Renal cortex interstitium (tissue), 15 donors: ENCODE measurements at places on chromosomes 5 and 9.

GRCh38 chr9:130837643-130838042 lies 2.6 kb downstream of the ABL1 start:
- DNase-seq: no peak

DNA sequence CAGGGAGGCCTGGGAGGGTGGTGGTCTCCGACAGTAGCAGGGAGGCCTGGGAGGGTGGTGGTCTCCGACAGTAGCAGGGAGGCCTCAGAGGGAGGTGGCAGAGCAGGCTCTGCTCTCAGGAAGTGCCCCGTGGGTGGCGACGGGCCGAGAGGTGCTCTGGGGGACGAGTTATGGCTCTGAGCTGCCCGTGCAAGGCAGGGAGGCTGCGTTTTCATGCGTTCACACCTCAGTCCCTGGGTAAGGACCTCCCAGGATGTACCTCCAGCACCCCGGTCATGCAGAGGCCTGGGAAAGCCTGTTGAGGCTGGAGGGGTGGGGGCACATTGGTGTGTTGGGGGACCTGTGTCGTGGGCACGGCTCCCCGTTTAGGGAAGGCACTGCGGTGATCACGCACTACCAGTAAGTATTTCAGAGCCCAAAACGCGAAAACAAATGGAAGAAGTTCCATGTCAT lies 37.4 kb upstream of the CLPTM1L start:
- DNase-seq: no peak

GRCh38 chr5:19554524-19554923 lies 433.5 kb downstream of the CDH18 start:
- DNase-seq: no peak

GRCh38 chr9:76697081-76697480 lies 67.2 kb upstream of the PCA3 start:
- DNase-seq: no peak

GRCh38 chr5:156913355-156913718 lies 49.7 kb downstream of the TIMD4 start:
- no peak for DNase-seq

DNA sequence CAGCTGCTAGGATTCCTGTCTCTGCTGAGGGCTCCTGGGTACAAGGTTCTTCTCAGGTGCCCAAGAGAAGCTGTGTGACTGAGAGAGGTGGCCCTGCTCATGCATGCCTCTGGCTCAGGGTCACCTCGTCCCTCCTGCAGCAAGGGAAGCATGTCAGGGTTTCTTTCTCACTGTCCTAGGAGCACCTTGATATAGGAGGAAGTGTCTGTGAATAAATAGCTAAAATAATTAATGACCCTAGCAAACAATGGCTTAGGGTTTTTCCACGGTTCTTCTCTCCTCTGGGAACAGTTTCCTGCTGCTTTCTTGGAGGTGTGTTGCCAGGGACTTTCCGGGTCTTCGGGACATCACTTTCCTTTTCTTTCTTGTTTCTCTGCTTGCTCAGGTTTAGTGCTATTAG lies 87.2 kb downstream of the ARHGAP26 start:
- DNase-seq: no peak

DNA sequence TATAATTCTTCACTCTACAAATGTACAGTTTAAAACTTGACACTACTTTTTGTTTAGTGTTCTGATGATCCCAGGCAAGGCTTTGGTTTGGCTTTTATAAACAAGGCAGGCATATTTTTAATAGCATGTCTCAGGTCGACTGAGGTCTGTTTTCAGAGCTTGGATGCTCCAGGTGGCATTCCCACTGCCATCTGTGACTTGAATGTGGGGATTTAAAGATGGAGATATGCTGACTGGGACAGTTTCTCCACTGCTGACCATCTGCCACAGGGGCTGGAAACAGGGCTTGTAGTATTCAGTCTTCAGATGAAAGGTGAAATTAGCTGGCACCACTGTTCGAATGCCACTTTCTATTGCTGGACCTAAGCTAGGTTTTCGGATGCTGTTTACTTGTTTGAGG lies 1266.2 kb upstream of the CDH18 start:
- DNase-seq: no peak

- DNase-seq: no peak
Measured at GRCh38 chr9:17528859-17529258, 50.0 kb upstream of the SH3GL2 start.

- DNase-seq: no peak
Measured at GRCh38 chr9:34459941-34460340, 1.3 kb downstream of the DNAI1 start.

- no peak for DNase-seq
Measured at GRCh38 chr5:115460472-115460871, 84.1 kb downstream of the FEM1C start.

DNA sequence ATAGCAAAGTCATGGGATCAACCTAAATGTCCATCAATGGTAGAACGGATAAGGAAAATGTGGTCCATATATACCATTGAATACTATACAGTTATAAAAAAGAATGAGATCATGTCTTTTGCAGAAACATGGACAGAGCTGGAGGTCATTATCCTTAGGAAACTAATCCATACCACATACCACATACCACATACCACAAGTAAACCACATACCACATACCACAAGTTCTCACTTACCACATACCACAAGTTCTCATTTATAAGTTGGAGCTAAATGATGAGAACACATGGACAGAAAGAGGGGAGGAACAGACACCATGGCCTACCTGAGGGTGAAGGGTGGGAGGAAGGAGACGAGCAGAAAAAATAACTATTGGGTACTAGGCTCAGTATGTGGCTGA lies 154.6 kb upstream of the GHR start:
- no peak for DNase-seq

- DNase-seq: no peak
Measured at GRCh38 chr5:143600396-143601075, 197.1 kb upstream of the NR3C1 start.

- DNase-seq: no peak
Measured at GRCh38 chr5:129001841-129002526, 36.7 kb downstream of the SLC27A6 start.

DNA sequence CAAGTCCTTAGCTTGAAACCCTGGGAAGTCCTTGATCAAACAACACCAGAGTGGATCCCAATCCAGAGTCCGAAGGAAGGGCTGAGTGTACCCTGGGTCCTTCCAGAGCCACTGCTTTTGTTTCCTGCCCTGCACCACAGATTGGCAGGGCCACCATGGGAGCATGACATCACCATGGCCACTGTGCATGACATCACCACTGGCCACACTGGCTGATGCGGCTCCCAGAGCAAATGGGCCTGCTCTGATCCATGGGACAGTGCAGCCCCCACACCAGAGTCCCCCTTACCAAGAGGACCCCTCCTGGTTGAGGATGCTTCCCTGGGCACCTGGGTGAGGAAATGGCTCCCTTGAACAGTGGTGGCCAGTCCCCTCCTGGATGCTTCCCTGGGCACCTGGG lies 9.9 kb downstream of the SLC6A3 start:
- no peak for DNase-seq

- no peak for DNase-seq
Measured at GRCh38 chr5:126376443-126376842, 46.8 kb upstream of the GRAMD2B start.

DNA sequence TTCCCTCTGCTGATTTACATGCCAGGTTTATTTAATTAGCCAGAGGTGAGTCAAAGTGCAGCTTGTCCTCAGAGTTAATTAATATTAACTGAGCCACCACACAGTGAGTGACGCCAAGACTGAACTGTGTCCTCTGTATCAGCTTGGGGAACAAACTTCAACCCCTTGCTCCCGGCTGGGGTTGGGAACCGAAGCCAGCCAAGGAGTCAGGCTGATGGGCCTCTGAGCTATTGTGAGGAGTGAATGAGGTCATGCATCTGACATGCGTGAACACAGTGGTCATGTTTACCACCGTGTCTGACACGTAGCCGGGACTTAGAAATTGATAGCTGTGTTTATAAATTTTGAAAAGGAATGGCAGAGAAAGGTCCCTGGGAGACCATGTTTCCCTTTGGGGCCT lies 17.1 kb downstream of the IGIP start:
- DNase-seq: no peak

GRCh38 chr5:10667431-10668057 lies 93.5 kb downstream of the DAP start:
- DNase-seq: no peak

DNA sequence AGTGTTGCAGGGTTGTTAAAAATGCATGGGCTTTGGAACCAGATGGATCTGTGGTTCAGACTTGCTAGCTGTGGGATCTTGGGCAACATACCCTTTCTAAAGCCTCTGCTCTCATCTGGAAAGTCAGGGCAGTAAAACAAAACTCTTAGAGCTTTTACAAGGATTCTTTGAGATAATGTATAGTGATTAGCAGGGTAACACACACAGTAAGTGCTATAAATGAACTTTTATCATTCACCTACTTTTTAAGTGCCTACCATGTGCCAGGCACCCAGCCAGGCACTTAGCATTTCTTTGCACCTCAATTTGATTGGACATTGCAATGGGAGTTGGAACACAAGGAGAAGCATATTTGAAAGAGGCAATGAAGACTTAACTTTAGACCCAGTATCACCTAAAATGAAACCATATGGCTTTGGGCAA lies 208.6 kb upstream of the PAPPA start:
- DNase-seq: no peak

DNA sequence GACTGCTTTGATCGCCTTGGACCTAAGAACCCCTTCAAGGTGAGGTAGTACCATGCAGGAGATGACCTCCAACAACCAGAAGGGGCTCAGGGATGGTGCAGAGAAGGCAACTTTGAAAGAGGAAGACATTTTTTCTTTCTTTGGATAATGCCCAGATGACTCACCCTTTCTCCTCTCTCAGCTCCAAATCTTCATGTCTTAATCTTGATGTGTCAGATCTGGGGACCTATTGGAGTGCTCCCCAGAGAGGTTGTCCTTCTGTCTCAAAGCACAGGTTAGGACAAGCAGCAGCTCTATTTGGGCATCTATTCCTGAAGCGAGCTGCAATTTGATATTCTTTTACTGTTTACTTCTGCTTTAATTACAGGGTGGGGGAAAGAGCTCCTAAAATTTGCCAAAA lies 229.9 kb upstream of the MAP3K1 start:
- no peak for DNase-seq

GRCh38 chr5:4027088-4027734 lies 431.6 kb downstream of the IRX1 start:
- DNase-seq: peak; percentile 4

DNA sequence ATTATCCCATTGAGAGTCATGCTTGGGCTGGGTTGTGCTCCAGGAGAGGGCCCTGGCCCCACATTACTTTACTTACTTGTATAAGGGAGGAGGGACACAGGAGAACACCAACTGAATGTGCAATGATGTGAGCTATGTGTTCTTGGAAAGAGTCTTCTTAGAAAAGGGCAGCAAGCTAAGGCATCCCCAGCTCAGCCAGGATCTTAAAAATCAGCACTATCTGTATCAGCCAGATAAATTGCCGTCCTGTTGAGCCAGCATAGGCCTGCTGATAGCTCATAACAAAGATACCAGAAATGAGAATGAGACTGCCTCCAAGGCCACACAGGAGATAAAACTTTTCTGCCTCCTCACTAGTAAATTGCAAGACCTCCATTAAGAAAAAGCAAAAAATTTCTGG lies 357.5 kb downstream of the CAAP1 start:
- no peak for DNase-seq

DNA sequence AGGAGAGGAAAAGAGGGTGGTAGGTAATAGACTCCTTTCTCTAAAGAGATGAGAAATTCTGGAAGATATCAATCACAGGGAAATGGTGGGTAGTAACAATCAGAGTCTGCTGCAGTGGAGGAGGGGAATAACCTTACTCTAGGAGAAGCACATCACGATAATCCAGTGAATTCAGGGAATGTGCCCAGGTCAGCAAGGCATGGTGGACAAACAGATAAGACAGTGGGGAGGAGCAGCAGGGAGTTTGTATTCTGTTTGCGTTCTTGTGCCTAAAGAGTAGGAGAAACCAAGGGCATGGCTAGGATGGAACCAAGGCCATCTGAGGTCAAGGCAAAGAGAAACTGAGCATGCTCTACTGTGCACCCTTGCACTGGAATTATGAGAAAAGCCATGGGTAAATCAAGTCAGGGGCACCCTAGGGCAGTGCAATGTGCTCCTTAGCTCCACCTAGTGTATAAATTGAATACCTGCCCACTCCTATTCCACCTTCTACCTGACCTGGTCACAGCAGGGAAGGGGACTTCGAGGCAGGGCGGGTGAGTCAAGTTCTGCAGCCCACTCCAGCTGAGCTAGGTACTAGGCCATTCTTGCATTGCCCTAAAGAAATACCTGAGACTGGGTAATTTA lies 31.6 kb downstream of the RETREG1 start:
- DNase-seq: no peak

GRCh38 chr5:3201941-3202340 lies 393.7 kb upstream of the IRX1 start:
- DNase-seq: no peak

GRCh38 chr9:107858260-107858659 lies 368.7 kb upstream of the KLF4 start:
- DNase-seq: no peak

DNA sequence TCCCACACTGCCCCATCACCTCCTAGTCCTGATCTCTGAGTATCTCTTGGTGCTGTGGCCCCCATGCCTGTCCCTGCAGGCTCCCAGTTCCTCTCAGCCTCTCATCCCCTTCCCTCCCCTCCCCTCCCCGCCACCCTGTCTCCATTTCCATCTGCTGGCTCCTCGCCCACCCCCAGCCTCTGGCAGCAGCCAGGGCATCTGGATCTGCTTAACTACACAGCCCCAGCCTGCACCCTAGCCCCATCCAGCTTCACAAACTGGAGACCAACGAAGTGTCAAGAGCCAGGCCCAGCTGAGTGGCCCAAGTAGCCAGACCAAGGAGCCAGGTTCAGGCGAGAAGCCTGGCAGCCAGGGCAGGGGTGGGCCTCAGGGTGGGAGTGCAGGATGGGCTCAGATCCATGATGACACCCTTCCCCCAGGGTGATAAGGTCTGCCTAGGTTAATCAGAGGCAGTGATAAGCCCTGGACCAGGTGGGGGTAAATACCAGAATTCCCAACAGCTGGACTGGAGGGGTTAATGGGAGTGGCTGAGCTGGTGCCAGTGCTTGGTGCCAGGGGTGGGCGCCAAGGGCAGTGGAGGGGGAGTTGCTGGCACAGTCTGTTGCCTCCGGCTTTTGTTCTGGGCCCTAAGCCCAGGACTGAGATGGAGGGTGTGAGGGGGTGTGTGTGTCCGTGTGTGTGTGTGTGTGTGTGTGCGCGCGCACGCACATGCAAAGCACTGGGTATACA lies 2.5 kb downstream of the IL11RA start:
- no peak for DNase-seq

DNA sequence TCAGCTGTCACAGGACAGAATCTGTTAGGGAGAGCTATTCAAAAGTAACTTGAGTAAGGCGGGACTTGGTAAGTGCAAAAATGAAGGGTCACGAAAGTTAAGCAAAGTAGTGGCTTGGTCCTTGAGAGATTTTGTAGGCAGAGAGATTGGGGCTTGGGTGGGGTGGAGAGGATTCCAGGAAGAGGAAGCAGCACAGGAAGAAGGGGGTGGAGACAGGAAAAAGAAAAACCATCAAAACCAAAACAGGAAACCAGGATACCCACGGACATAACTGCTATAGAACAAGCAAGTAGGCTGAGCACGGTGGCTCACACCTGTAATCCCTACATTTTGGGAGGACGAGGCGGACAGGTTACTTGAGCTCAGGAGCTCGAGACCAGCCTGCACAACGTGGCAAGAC lies 3.7 kb downstream of the ROPN1L start:
- DNase-seq: no peak

- no peak for DNase-seq
Measured at GRCh38 chr9:85185486-85186217, 516.1 kb downstream of the NTRK2 start.
